ENCODE measurements at places on chromosomes 1 and 21.

- DNase-seq, result no peak
Observed at GRCh38 chr21:33881689-33882440, 33.7 kb downstream of the ATP5PO start.

DNA sequence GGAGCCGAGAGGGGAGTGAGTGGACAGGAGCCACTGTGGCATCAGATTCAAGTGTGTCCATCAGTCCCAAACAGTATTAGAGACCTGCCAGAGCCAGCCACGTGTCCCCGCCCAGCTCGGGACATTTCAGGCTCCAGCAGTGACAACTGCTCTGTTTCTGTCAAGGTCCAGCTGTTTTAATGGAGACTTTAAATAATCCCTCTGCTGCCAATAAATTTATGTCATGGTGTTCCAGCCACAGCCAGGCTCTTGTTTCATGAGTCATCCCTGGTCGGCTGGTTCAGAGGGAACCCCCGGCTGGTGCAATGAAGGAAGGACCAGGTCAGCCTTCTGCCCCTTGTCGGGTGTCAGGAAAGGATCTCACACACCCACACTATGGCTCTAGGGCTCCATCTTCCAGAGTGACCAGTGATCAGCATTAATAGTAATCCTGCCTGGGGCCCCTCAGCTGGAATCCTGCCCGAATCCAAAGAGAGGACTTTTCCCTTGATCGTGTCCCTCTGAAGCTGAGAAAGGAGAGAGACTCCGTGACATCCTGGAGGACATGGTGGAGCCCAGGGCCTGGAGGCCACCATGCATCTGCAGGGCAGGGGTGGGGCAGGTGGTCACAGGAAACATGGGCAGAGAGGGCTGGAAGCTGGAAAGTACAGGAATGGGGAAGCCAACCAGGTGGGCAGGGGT, 197.3 kb downstream of the MATN1 start:
- DNase-seq, result no peak

DNA sequence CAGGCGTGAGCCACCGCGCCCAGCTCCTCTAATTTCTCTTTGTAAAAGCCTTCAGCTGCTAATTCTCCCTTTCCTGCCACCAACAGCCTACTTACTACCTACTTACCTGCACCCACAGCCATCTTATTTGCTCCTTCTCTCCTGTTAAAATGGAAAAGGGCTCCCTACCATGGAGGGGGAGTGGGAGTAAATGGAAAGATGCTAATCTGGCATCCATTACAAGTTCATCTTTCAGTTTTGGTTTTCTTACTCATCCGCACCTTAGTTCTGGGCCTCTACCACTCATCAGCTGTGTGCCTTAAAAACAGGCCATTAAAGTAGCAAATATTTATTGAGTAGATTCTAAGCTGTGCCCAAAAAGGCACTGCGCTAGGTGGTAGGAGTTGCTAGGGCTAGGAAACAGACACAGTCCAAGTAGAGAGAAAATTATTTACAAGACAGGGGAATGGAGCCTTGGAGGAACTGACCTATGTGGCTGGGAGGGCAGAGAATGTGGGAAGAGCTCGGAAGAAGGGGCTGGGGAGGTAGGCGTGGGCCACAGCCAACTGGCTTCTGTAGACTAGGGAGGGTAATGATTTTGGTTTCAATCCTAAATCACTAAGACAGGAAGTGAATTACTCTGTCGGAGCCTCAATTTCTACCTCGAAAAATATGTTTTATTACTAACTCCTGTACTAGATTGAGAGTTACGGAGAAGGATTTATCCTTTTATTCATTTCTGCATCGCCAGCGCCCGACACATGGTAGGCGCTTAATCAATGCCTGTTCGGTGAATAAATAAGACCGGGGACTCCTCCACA, 685 bp upstream of the DDI2 start:
- no peak for DNase-seq

DNA sequence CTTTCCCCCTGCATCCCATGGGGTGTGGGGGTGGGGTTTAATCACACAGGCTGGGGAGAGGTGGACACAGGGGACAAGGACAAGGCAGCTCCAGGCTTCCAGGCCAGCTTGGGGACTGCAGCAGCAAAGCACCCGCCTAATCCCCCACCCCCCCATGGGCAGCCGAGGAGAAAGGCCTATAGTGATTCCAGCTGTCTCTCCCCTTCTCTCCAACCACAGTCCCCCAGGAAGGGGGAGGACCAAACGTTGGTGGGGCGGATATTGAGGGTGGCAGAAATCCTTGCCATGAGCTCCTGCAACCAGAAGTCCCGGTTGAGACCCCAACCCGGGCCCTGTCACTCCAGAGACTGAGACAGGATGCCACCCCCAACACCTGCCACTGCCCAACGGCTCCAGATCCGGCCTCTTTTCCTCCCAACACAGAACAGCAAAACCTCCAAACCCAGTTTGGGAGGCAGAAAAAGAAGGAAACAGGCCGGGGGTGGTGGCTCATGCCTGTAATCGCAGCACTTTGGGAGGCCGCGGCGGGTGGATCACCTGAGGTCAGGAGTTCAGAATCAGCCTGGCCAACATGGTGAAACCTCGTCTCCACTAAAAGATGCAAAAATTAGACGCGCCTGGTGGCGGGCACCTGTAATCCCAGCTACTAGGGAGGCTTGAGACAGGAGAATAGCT, 1.7 kb downstream of the EPHA2 start:
- DNase-seq, result no peak

DNA sequence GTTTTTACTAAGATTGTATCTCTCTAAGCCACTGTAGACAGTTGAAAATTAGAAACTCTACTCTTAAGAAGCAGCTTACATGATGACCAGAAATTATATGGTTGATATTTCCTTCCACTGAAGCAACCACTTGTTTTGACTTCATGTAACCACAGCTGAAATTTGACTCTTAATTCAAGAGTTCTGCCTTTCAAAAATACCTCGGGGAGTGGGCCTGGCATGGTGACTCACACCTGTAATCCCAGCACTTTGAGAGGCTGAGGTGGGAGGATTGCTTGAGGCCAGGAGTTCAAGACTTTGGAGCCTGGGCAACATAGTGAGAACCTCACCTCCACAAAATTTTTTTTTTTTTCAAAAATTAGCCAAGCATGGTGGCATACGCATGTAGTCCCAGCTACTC, 4.3 kb downstream of the AMPD1 start:
- no peak for DNase-seq

DNA sequence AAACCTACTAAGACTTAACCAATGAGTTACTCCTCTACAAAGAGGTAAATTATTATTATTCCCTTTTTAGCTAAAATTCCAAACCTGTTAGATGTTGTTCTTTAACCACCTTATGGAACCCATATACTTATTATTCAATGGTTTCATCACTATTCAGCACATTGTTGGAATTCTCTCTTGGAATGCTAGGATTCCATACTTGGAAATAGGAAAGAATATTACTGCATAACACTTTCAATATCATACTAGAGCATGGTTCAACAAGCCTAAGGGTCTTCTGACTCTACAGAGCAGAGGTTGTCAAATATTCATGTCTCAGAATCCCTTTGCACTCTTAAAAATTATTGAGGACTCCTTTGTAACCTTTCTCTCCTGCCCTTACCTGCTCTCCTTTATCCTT, 69.4 kb downstream of the DEGS1 start:
- DNase-seq, result no peak

- no peak for DNase-seq
Observed at GRCh38 chr21:29499734-29500343, 201.1 kb downstream of the BACH1 start.

DNA sequence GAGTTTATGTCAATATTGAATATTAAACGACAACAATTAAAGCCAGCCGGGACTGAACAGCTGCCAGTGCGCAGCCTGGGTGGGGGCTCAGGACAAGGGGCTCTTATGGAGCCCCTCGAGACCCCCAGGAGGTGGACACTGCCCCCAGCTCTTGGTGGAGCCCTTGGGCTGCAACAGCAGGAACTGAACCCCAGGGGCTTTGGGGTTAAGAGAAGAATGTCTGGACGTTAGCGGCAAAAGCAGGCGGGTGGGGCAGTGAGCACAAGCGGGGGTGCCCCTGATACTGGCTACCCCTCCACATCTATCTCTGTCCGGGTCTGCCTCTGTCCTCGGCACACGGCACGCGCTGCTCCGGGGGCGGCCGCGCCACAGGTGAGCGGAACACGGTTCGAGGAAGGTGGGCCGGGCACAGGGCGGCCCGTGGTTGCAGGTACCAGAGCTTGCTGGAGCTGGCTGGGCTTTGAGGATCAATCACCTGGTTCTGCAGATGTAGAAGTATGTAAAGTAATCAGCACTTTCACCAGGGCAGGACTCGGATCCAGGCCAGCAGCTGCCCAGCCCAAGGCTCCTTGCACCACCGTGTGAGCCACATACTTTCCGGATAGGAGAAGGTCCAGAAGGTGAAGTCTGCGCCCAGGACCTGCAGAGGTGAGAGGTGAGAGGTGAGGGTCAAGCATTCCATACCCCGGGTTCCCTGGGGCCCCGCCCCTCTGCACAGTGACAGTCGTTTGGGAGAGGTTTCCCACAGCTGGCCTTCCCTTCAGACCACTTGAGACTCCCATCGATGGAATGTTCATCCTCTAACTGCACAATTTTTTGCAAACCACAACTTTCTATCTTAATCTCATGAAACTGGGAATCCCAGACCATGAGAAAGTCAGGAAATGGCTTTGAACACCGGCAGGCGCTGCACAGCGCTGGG, 12.4 kb upstream of the POFUT2 start:
- no peak for DNase-seq

DNA sequence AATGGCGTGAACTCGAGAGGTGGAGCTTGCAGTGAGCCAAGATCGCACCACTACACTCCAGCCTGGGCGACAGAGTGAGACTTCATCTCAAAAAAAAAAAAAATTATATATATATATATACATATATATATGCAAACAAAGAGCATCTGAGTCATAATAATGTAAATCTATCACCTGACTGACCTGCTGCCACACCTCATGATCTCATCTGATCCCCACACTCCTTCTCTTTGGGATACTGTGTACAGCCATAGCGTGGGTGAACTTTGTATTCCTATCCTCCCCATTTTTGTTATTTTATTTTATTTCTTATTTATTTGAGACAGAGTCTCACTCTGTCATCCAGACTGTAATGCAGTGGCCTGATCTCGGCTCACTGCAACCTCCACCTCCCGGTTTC, 2.6 kb upstream of the HDAC1 start:
- DNase-seq, result no peak

GRCh38 chr1:218904416-218904815, 269.3 kb upstream of the LYPLAL1 start:
- DNase-seq, result no peak

DNA sequence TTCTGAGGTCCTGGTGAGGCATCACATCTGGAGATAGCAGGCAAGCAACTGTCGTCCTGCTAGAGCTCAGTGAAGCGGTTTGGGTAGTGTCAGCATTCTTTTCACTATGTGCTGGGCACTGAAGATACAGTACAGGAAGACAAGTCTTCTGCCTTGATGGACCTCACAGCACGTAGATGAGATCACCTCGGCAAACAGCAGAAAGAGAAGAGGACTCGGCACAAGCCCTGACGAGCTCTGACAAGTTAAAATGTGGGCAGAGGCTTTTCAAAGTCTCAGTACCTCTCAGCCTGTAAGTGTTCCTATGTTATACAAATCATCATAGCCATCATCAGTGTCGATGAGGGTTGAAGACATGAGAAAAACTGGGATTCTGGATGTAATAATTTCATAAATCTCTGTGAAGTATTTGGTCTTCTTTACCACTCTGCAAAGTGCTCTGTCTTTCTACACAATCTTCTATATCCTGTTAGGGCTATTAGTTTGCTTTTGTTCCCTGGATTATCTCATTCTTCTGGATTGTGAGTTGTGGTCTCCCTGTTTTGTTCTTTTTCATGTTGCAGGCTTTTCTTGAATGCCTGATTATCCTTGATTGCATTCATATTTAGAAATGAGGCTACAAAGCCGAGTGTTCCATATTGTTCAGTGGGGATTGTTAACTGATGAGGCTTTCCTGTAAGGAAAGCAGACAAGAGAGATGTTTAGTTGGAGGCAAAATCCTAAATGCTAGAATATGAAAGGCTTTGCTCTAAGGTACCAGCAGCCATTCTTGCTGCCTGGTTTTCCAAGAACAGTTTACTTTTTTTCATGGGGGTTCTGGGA, 24.2 kb downstream of the MAEL start:
- no peak for DNase-seq

GRCh38 chr1:117561551-117561950, 44.3 kb upstream of the TENT5C start:
- no peak for DNase-seq

GRCh38 chr1:98325646-98326440, 335.7 kb upstream of the SNX7 start:
- no peak for DNase-seq

DNA sequence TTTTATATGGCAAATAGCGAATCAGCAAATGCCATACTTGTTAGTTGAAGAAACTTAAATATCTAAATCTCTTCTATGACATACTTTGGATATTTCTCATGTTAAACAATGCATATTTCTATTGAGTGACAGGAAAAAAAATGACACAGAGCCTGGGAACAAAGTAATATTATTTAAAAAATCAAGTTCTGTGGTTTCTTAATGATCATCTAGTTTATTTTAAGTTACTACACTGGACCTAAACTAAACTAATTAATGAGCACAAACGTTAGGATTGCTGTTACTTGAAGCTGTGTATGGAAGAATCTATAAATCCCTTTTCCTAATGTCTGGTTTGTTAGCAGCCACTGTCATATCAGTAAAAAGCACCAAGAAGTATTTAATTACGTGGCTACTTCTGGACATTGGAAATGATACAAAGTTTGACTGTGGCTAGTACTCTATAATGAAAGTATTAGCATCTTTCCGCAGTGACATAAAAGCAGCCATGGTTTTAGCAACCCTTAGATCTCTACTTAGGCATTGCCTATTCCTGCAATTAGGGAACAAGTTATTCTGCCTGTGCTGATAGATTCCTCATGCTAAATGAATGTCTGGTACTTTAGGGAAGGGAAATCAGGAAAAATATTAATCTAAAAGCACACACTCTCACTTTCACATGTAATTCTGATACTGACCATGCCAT, 981.7 kb upstream of the B3GALT2 start:
- DNase-seq, result no peak

GRCh38 chr1:223332997-223333396, 31.0 kb downstream of the SUSD4 start:
- no peak for DNase-seq

GRCh38 chr1:217029281-217030157, 306.3 kb upstream of the ESRRG start:
- no peak for DNase-seq

- DNase-seq, result no peak
Observed at GRCh38 chr1:66690666-66691381, 61.4 kb upstream of the DYNLT5 start.

GRCh38 chr1:183218971-183219615, 33.0 kb downstream of the LAMC2 start:
- DNase-seq, result peak; percentile 61

- no peak for DNase-seq
Observed at GRCh38 chr1:191839891-191840290, 318.4 kb upstream of the RGS18 start.

- peak; percentile 36 for DNase-seq
Observed at GRCh38 chr1:62794053-62794452, 10.1 kb downstream of the ATG4C start.

Measured in OCI-LY7 (cell line).